ENCODE measurements at places on chromosomes 6 and 20.

GRCh38 chr20:57647006-57647932, 27.0 kb upstream of the ZBP1 start:
- no peak for DNase-seq

GRCh38 chr6:31615748-31616147, 714 bp downstream of the AIF1 start:
- no peak for DNase-seq

DNA sequence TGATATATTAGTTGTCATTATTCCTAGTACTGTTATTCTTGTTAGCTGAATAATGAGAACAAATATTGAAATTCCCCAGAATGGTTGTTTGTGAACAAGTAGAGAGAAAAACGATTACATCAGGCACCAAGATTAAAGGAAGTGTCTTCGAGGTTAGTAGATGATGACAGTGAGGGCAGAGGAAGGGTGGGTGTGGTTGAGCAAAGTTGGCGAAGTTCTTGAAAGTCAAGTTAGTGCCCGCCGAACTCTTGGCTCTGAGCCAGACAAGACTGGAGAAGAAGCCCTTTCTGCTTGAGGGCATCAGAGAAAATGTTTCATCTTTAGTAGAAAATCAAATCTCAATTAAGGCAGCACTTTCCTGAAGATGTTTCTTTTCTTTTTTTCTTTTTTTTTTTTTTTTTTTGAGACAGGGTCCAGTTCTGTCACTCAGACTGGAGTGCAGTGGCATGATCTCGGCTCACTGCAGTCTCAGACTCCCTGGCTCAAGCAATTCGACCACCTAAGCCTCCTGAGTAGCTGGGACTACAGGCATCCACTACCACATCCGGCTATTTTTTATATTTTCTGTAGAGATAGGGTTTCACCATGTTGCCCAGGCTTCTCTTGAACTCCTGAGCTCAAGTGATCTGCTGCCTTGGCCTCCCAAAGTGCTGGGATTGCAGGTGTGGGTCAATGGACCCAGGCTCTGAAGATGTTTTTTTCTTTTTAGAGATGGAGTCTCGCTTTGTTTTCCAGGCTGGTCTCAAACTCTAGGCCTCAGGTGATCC, 77.1 kb downstream of the SGK1 start:
- DNase-seq = no peak

DNA sequence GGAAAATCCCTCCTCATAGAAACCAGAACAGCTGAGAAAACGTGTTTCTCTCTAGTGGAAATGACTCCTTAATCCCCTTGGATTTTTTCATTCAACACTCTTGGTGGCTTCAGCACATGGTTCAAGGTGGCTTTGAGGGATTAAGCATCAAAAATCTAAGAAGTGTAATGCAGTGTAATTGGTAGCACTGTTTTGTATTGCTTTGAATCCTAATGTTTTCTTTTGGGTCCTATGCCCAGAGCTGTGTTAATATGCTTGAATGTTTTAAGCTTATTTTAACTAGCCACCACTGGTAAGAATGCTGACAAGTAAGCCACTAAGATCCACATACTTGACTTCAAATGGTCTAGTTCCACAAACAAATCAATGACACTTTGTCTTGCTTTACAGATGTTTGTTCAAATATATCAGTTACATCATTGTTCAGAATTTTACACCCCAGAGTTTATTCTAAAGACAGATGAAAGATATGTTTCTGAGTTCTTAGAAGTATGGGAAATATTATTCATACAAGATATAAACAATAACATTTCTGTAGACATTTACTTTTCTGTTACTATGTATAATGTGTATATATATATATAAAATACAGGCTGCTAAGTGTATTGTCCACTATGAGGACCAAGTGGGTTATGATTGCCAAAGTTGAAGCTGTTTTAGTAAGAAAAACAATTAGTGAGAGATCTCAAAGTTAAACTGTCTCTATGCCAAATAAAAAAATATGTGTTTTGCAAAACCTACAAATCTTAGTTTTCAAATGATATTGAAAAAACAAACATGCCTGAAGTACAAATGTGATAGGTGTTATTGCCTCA, 220.8 kb downstream of the OGFRL1 start:
- DNase-seq = no peak

Data from hippocampal formation (tissue), 2 donors.